ENCODE measurements at places on chromosomes 4 and X. TPM values are rescaled to one million over a fixed set of nuclear protein-coding genes. Genes with fewer than 3 reads are reported as not detected.

DNA sequence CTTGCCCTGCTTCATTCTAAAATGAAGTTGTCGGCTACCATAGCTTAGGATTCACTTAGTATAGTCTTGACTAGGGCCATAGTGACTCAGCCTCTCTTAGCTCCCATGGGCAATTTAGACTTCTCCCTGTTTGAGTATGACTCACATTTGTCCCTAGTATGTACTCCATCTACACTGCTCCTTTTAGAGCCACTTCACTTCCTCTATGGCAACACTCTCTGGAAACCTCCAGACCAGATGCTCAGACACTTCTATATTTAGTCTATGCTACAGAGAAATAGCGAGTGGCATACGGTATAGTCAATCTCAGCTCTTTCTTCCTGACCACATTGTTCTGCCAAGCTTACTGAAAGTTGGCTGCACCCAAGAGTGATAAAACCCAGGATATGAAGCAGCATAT, 11.2 kb downstream of the MEPE start:
- DNase-seq = no peak

GRCh38 chrX:72294497-72294896, 11.2 kb downstream of the CITED1 start:
- DNase-seq = no peak

GRCh38 chrX:70433848-70434351, 10.7 kb upstream of the DLG3 start:
- DNase-seq = peak; percentile 70

DNA sequence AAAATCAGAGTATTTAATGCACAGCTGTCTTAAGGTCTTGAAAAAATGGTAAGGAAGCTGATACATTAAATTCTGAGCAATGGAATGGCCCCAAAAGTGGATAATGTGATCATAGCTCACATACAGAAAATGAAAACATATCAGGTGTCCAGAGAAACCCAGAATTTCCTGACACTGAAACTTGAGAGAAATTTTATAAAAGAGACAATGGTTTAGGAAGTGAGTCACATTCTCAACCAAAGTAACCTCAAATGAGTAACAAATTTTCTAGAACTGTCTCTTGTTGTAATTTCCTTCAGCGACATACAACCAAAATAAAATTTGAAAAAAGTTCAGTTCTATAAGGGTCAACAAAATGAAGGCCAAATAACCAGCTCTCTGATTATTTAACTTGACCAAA, 37.4 kb upstream of the PACRGL start:
- DNase-seq = no peak

DNA sequence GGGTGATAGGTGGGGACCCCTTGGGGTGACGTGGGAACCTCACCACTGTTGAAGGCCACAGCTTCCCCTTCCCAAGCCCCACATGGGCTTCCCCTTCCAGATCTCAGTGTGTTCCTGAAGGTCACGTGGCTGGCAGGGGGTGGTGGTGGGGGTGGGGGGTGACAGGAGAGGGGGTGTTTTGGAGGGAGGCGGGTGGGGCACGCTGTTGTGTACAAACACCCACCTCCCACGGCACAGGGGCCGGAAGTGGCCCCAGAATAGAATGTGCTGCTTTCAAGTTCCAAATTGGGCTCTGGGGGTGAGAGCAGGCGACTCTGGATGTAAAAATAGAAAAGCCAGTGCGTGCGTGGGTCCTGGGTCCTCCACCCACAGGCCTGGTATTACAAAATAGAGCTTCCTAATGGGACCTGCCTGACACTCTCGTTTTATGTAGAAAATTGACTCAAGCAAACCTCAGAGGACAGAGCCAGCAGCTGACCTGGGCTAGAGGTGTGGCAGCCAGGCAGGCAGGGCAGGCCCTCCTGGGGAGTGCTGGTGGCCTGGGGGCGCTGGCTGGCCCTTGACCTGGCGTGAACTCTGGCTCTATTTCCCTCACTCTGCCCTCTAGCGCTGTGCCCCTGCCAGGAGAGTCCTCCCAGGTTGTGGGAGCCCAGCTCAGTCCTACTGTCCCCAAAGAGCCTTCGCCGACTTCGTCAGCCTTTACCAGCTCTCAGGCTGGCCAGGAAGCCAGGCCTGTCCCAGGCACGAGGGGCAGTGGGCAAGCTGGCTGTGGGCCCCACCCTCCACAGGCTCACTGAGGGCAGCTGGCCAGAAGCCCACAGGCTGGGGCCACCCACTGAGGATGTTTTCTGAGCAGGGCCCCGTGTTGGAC, 5.4 kb upstream of the SH3BP2 start:
- DNase-seq = peak; percentile 54

GRCh38 chr4:166239354-166239753, 366.3 kb downstream of the TLL1 start:
- DNase-seq = no peak

GRCh38 chr4:138953961-138954371, 61.6 kb upstream of the NOCT start:
- DNase-seq = no peak

DNA sequence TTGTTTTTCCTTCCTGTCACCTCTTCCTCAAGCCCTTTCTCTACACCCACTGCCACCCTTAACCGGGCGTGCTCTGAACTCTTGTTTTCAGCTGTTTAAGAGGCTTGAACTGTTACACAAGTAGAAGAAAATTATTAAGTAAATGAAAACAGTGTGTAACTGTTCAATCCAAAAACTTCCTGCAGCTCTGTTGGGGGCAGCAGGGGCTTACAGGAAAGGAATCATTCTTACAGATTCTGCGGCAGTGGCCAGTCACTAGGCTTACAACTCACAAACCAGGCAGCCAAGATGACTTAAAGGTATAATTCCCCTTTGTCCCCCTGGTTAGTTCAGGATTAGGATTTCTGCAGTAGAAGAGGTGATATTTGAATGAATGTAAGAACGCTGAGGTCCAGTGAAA, 70.2 kb upstream of the ETNPPL start:
- DNase-seq = no peak

PRIMPOL gene
- total RNA-seq = 49.3 TPM

F11 gene
- total RNA-seq = not detected

RAB9B gene
- total RNA-seq = 48.9 TPM

SLC6A14 gene
- not detected for total RNA-seq

Data from frontal cortex (tissue), 4 donors.